Fibroblast of skin of back (primary cell): ENCODE measurements at places on chromosomes 6 and 20.

DNA sequence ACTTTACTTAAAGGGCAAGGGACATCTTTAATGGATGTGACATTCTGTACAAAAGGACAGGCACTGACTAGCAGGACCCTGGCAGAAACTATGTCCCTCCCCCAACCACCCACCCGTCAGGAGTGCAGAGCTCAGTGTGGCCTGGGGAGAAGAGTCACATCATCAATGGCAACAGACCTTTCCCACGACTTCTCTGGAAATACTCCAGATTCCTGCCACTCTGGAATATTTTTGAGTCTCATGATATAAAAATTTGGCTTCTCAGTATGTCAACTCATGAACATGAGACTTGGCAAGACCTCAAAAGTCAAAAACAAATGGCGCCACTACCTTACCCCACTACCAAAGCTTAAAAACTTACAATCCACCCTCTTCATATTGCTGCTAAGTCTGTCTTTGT is 118.3 kb downstream of the SLC23A2 start:
- peak; percentile 18 for DNase-seq

GRCh38 chr6:9830808-9831207 is 584.1 kb downstream of the TFAP2A start:
- no peak for DNase-seq

DNA sequence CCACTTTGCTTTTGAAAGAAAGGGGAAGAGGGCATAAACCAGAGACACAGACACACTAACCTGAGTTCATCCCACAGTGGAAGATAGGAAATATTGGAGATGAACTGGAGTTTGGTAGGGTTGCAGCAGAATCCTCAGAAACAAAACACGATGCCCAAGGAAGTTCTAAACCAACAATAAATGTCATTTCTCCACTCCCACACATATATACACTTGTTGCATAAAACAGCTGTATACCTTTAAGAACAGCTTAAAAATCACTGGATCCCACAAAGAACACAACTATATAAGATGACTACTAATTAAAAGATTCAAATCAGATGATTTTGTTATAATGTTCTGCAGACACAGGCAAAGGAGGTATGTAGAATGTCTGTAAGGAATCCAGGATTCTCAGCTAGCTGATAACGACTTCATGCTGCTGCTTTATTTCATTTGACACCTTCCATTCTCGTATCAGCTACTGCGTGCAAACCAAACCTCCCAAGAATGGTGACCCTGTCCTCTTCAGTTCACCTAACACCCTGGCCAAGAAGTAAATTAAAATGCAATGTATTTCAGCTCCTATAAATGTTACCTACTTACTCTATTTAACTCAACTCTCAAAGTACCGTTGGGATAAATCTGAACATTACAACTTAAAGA is 14.3 kb downstream of the KIF13A start:
- DNase-seq: no peak

DNA sequence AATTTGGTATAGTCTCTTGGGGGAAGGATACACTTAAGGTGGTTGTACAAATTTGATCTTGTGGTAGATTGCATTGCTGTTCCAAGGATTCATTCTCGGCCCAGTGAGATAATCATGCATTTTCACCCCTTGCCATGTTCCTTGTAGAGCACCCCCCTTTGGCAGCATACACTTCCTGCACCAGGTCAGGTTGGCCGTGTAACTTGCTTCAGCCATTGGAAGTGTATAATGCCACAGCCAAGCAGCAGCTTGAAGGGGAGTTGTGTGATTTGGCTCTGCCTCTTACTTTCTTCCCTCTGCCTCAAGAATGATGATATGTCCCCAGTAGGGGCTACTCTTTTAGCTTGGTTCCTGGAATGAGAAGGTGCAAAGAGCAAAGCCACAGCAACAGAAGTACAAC is 21.9 kb downstream of the CCN2 start:
- DNase-seq: no peak

DNA sequence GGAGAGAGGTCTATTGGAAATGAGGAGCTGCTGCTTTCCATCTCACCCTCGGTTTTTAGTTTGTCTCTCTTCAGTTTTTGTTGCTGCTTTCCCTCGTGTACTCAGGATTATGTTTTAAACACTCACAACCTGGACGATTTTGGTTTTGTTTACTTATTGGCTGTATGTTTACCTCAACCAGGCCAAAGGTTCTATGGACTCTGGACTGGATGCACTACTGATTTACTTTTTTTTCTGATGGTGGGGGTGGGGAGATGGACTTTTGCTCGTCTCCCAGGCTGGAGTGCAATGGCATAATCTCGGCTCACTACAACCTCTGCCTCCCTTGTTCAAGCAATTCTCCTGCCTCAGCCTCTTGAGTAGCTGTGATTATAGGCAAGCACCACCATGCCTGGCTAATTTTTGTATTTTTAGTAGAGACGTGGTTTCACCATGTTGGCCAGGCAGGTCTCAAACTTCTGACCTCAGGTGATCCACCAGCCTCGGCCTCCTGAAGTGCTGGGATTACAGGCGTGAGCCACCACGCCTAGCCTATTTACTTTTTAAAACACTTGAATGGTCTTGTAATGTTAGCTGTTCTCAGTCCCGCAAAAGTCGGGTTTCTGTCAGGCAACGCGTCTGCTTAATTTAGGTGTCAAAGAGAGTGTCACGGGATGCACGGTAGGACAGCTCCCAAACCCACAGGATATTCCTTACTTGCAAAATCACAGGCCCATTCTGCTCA is 148.2 kb upstream of the RIPOR2 start:
- no peak for DNase-seq

DNA sequence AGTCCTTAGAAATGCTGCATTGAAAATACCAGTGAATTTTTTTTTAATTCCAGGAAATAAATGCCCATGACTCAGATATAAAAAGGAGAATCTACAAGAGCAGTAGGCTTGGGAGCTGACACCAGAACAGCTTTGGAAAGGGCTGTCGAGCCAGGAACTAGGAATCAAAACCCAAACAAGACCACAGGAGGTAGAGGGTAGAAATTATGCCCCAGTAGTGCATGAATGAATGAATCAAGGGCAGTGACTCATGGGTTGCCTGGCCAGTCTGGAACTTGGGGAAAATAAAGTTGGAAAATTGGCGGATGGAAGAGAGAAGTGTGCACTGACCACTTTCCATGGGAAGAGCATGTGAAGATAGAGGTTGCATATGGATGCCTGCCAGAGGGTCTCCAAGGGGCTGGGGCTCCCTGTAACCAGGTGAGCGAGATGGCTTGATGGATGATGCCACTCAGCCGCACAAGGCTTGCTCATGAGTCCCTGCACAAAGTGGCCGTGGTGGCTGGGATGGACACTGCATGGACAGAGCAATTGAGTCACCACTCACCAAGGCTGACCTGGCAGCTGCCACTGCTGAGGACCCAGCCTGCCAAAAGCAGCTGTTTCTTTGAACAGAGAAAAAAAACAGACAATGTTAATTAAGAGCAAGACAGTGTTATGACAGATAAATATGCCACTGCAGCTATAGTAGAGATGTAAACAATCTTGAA is 15.2 kb upstream of the MCCD1 start:
- peak; percentile 40 for DNase-seq

DNA sequence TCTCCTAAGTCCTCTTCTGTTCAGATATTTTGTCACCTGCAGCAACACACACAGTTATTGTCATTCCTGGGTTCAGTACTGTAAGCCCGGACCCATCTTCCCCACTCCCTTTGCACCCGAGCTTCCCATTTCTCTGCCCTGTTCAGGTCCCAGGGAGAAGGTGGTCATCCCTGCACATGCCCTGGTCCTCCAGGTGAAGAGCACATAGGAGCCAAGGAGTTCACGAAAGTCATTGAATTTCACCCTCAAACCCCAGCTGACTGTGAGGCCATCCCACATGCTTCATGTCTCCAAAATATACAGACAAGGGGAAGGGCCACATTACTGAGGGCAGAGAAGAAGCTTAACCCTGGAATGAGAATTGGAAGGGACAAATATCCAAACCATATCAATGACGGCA is 8.1 kb downstream of the HLA-DPA1 start:
- DNase-seq: no peak

DNA sequence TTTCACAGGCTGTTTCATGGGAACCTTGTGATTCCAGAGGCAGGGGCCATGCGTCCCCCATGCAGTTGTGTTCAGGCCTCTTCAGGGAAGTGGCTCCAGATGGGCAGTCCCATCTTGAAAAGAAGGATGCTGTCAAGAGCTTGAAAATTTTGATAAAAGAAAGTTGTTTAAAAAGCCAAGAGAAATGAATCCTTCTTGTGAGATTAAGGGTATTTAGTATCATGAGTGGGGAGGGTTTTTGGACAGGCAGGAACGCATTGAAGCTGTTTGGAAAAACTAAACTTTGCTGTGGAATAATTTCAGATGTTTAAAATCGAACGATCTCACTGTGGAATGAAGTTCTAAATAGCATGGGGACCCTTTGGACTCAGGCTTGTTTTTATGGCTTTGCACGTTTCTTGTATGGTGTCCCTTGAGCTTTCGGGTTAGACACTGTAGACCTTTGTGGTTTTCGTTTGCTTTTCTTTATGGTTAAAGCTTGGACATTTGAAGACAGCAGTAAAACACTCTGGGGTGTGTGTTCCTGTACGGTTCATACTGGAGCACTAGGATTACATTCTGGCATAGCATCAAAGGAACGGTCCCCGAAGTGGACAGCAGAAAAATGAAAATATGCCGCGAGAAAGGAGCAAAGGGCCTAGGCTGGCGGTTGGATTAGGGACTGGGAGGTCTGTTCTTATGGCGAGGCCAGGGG is 18.2 kb downstream of the KIF25 start:
- no peak for DNase-seq

GRCh38 chr6:13526727-13527670 is 39.6 kb upstream of the GFOD1 start:
- no peak for DNase-seq

DNA sequence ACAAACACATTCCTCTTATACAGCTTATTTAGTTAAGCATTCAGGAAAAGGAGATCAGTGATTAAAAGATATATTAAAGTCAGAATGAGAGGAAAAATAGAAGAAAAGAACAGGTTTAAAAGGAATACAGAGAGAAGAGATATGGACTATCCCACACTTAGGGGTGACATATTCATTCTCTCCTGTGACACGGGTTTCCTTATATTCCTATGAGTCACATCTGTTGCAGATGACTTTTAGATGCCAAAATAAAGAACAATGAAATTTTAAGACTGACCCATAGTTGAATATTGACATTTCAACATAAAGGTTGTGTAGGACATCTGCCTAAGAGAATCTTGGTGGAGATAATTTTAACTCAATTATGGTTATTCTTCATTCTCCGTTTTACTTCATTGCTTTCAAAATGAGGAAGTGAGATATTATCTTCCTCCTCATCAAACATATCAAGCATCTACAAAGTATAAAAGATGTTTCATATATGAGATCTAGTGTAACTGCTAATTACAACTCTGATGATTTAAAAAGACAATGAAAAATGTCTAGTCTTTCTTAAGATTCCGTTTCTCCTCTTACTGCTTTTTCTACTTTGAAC is 1336.7 kb upstream of the CITED2 start:
- DNase-seq: peak; percentile 10

DNA sequence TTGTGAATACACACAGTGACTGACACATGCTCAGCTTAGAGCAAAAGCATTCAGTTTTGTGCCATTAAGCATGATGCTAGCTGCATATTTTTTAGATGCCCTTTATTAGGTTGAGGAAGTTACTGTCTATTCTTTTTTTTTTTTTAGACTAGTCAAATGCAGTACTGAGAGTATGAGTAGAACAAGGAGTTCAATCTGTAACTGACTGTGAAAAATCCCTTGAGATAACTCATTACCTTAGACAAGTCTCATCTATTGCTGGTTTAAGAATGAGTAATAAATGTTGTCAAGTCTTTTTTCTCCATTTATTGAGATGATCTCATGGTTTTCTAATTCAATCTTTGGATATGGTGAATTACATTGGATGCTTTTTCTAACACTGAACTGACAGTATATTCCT is 23.2 kb downstream of the AHI1 start:
- no peak for DNase-seq

GRCh38 chr6:132270726-132271402 is 130.4 kb downstream of the MOXD1 start:
- DNase-seq: no peak

DNA sequence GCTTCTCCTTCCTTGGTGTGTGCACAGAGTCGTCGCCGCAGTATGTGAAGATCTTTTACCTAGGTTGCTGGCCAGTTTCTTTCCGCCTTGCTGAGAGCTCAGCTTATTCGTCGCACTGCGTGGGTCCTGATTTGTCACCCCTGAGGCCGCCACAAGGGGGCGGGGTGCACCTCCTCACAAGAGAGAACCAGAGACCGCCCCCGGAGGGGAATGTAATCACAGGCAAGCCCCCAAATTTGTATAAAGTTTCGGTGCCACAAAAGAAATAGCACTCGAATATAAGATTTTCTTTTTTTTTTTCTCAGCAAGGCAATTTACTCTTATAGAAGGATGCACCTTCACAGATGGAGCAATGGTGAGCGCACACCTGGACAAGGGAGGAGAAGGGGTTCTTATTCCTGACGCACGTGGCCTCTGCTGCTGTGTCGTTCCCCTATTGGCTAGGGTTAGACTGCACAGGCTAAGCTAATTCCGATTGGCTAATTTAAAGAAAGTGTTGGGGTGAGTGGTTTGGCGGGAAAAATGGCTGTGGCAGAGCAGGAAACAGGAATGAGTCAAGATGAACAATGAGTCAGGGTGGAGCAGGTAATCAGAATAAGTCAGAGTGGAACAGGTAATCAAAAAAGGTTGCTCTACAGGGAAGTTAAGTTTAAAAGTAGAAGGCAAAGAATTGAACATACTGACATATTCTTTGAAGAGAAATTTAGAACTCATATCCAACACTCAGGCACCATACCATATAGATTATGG is 19.5 kb downstream of the NCOA3 start:
- DNase-seq: no peak

DNA sequence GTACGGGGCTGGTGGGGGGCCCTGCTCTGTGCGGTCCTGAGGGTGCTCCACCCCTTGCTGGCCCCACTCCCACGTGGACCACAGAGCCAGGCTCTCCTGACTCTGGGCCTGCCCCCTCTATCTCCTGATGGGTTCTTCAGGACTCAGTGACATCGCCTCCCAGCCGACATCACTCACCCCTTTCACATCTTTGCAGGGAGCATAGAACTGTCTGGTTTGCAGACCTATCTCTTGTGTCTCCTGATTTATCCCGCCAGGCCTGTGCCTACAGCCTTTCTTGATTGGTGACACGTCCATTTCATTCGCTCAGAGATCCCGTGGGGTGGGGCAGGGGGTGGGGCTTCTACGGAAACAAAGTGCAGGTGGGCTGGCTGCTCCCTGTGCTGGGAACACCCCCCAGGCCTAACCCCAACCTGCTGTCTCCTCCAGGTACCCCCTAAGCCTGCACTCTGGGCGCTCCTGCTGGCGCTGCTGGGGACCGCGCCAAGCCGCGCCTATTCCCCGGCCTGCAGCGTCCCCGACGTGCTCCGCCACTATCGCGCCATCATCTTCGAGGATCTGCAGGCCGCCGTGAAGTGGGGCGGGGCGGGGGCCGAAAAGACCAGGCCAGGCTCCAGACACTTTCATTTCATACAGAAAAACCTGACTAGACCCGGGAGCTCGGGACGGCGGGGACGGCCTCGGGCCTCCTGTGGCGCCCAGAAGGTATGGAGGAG is 1.7 kb downstream of the C20orf204 start:
- DNase-seq: no peak

- no peak for DNase-seq
Observed at GRCh38 chr20:63966172-63966943, 3.4 kb downstream of the ZNF512B start.
